ENCODE measurements at places on chromosomes 2 and 18.

DNA sequence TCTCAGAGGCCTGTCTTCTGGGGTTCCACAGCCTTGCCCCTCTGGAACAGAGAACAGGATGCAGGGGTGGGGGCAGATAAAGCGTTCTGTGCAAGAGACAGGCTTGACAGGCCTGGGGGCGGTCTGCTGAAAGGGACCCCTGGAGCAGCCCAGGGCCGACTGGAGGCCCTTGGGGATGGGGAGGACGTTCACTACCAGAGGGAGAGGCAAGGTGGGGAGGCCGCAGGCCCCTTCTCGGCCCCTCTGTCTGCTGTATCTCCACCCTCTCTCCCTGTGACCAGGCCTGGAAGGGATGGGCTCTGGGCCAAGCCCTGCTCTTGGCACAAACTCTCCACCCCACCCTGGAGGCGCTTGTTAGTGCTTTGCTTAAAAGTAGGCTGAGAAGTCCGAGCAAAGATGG, 27.3 kb upstream of the INHBB start:
- no peak for DNase-seq

DNA sequence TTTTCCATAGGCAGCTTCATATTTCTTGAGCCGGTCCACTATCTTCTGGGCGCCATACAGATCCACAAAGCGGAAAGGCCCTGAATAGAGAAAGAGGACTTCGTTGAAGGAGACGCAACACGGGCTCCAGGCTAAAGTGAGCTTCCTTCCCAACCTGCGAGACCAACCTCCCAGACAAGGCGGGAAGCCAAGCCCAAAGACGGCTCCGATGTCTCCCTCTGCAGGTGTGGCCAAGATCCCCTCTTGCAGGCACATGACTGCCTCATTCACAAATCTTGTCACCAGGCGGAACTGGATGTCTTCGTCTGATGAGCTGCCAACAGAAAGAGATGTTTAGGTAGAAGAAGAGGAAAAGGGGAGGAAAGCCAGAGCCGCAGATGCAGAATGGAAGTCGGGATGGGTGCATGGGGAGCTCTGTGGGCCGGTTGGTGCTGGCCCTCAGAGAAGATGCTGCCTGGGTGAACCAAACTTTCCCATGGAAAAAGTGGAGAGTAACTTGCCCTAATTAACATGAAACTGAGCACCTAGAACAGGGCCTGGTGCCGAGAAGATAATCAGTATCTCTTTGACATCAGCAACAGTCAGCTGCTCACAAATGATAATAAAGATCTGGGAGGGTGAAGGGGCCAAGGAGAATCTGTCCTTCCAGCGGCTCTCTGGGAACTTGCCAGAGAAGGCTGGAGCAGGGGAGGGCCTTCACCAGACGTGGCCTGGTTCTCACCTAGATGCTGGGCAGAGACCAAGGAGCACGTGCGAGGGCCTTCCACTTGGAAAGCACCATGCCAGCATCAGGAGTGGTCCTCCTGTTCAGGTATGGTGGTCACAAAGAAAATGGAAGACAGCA, 18.6 kb downstream of the GAREM2 start:
- no peak for DNase-seq

- no peak for DNase-seq
These were observed 16.5 kb upstream of the TTC27 start for GRCh38 chr2:32611366-32611765.

GRCh38 chr2:71078624-71079023, 10.2 kb downstream of the NAGK start:
- no peak for DNase-seq

- DNase-seq = peak; percentile 19
These were observed 63.3 kb downstream of the RAB31 start for GRCh38 chr18:9771261-9771976.

Measured in activated gamma-delta T cell treated with anti-CD3 and anti-CD28 coated beads, Interleukin-2, amount 50 U/mL, for 16 hours (primary cell).